ENCODE measurements at places on chromosomes 7 and 10.
A peak's percentile ranks its signal among the peaks of the same experiment; 100 is the strongest.

DNA sequence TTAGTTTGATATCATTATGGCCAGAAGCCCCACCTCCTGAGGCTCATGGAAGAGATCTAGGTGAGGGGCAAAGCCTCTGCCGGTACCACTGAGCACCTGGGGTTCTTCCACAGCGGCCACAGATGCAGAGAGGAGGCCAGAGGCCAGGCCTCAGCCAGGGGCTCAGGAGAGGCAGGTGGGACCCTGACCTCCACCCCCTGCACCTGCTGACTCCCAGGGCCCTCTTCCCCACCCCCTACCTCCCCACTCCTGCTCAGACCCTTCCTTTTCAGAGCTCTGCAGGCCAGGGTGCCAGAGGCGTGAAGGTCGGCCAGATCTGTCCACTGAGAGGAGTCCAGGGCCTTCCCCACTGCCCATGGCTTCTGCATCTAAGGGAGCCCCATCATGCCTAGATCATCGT lies 178.7 kb upstream of the PPP2R2D start:
- no peak for DNase-seq

- DNase-seq, result no peak
Measured at GRCh38 chr10:113274176-113274829, 278.6 kb upstream of the HABP2 start.

GRCh38 chr10:15483215-15484075 lies 112.4 kb upstream of the FAM171A1 start:
- no peak for DNase-seq

DNA sequence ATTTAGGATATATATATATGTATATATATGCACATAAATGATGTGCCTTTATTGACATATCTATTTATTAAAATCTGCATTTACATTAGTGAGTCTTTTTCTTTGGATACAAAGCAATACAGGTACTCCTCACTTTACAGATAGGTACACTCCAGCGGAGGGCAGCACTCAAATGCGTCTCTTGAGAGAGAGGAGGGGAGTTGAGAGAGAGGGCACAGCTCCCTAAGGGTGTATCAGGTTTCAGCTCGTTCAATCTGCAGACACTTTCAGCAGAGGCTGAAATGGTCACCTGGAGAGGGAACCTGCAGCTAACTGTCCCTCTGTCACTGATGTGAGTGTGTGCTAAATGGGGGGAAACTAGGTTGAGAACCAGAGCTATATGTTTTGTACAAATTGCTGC lies 21.5 kb downstream of the C10orf53 start:
- DNase-seq, result no peak

GRCh38 chr10:49690698-49691356 lies 11.4 kb downstream of the C10orf53 start:
- DNase-seq, result no peak

GRCh38 chr10:35012781-35013180 lies 77.4 kb downstream of the CUL2 start:
- DNase-seq, result no peak

DNA sequence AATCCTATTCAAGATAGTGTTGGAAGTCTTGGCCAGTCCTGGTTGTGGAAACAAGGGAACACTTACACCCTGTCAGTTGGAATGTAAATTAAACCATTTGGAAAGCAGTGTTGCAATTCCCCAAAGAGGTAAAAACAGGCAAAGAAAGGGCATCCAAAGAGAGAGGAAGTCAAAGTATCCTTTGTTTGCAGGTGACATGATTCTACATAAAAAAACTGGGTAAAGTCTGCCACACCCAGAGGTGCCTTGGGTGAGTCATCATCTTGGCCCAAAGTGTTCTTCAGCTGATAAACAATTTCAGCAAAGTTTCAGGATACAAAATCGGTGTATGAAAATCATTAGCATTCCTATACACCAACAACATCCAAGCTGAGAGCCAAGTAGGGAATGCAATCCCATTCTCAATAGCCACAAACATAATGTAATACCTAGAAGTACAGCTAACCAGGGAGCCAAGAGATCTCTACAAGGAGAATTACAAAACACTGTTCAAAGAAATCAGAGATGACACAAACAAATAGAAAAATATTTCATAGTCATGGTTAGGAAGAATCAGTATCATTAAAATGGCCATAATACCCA lies 278.7 kb downstream of the SDK1 start:
- no peak for DNase-seq

DNA sequence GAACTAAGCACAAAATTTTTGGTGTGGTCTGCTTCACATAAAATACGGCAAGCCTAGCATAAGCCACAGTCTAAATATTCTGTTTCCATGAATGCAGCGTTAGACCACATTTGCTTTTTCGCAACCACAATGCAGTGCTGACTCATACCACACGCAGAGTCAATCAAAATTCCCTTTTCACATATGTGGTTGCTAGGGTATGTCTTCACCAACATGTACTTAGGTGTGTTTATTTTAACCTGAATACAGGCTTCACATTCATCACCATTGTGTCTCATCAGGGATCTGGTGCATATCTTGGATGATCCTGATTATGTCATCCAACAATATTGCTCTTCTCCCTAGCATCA lies 90.8 kb downstream of the CHN2 start:
- no peak for DNase-seq

- no peak for DNase-seq
Measured at GRCh38 chr10:23200997-23201652, 9.0 kb downstream of the PTF1A start.

- DNase-seq, result no peak
Measured at GRCh38 chr7:26284995-26285632, 6.5 kb upstream of the SNX10 start.

DNA sequence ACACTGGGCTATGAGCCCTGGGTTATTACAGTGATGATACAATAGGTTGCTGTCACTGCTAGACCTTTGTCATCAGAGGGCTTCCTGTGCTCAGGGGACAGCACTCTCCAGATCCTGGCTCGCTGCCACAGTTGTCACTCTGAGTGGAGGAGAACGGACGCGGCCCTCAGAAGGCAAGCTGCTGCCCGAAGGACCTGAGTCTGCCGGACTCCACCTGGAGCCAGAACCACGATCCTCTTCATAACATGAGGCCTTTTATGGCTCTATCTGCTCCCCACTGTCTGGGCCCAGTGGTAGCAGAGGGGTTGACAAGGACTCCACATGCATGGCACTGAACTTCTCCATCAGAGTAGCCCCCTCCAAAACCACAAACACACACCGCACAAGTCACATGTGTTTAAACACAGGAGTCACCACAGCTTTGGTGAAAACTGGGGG lies 94.7 kb upstream of the EFCAB10 start:
- peak; percentile 44 for DNase-seq

- no peak for DNase-seq
Measured at GRCh38 chr10:4226941-4227540, 442.0 kb upstream of the KLF6 start.

GRCh38 chr10:121710207-121710606 lies 112.0 kb upstream of the FGFR2 start:
- DNase-seq, result no peak

DNA sequence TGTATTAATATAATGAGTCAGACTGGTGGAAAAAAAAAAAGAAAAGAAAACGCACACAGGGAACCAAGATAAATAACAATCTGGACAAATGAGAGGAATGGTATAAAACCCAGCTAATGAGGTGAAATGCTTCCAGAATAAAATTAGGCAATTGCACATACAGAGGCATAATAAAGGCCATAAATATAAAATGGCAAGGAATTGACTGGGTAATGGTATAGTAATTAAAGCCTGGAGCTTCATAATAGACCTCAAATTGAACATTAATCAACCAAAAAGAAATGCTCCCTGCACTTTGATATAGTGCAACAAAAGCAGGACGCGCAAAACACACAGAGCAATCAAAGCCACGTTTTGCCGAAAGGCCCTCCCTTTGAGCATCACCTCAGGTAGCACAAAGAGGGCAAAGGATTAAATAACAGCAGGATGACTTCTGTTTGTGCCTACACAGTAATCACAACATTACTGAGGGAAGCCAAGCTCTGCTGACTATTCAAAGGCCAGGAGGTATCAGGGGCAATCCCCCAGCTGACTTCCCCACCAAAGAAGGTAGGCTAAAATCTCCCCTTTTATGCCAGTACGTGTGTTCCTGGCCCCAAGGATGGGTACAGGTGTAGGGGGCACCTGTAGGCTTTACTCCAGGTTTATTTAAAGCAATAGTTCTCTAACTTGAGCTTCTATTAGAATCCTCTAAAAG lies 343.7 kb downstream of the ELMO1 start:
- no peak for DNase-seq

GRCh38 chr7:72453471-72453870 lies 41.3 kb upstream of the CALN1 start:
- DNase-seq, result no peak

GRCh38 chr7:159096736-159097581 lies 47.7 kb downstream of the VIPR2 start:
- no peak for DNase-seq

GRCh38 chr10:30991647-30992011 lies 40.0 kb downstream of the ZNF438 start:
- no peak for DNase-seq

DNA sequence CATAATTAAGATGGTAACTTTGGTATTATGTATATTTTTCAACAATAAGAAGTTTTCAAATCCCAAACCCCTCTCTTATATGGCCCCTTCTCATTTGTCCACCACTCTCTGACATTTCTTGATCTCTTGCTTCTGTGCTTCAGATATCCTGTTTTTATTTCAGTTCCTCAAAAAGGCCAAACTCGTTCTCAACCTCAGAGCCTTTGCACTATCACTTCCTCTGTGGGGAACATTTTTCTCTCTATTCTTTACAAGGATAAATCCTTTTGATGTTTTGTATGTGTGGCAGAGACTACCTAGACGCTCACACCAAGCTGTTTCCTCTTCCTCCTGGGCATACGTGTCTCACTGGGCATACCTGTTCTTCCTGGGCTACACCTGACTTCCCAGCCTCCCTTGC lies 54.2 kb upstream of the FRMD4A start:
- no peak for DNase-seq

- no peak for DNase-seq
Measured at GRCh38 chr7:78412216-78412858, 613.8 kb downstream of the PHTF2 start.

All from GF-D8 (cell line).